ENCODE measurements at places on chromosomes 12 and 14.
A peak's percentile ranks its signal among the peaks of the same experiment; 100 is the strongest.

DNA sequence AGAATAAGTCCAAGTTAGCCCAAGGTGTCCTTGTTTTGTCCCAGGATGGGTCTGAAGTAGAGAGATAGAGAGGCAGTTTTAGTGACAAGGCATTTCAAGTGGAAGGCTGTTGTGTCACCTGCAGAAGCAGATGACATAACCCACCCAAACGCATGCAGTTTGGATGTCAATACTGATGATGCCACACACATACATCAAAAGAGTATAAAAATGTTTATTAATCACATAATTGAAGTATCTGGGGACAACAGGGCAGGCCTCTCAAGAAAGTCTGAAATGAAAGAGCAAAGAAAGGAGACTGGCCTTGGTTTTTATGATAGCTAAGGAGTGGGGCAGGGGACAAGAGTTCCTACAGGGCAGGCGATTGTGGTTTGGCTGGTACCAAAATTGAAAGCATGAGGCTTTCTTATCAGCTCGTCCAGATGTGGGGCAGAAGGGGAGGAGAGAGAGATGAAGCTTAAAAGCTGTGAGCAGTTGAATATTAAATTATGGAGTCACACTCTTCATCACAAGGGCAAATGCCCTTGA is 78.4 kb upstream of the TSPAN8 start:
- no peak for DNase-seq

DNA sequence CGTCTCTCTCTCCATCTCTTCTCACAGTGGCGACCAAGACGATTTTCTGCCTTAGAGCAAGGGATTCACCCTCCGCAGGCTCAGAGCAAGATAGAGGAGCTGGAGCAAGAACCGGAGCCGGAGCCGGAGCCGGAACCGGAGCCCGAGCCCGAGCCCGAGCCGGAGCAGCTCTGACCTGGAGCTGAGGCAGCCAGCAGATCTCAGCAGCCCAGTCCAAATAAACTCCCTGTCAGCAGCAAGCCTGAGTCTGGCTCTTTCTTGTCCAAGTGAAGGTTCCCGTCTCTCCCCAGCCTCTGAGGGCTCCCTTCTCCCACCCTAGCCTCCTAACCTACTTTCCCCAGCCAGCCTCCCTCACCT is 5.9 kb downstream of the LAG3 start:
- DNase-seq = no peak

- DNase-seq = no peak
Observed at GRCh38 chr12:53786411-53786810, 34.6 kb upstream of the CISTR start.

DNA sequence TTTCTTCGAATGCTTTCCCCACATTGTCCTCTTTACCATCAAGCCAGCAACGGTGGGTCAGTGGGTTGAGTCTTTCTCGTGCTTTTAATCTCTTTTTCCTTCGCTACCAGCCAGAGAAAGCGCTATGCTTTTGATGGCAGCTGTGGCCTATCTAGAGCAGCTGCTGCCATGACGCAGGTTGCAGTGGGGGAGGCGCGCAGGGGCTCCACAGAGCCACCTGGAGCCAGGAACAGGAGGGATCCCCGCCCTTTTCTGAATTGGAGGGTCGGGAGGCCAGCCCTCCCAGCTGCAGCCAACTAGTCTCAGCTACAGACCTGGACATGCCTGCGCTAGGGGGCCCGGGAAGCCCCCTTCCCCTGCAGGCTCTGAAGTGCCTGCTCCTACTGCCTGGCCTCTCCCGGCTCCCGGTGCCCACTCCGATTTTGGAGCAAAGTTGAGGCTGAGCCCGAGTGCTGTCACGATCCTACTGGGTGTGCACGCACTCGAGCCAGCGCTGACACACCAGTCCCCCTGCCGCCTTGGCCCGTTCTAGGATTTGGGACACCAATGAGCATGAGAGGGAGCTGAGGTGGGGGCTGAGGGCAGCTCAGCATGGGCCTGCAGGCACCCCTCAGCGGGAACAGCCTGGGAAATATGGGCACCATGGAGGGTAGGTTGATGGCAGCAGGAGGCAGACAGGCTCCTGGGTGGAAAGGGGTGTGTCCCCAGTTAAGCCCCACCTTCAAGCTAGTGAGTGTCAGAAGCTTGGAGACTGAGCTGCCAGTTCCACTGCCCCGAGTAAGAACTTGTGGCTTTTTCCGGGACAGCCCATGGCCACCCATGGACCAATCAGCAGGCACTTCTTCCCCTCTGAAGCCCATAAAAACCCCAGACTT is 784.2 kb downstream of the SLC6A15 start:
- peak; percentile 2 for DNase-seq

GRCh38 chr12:112803620-112804282 is 12.2 kb downstream of the RPH3A start:
- DNase-seq = no peak

DNA sequence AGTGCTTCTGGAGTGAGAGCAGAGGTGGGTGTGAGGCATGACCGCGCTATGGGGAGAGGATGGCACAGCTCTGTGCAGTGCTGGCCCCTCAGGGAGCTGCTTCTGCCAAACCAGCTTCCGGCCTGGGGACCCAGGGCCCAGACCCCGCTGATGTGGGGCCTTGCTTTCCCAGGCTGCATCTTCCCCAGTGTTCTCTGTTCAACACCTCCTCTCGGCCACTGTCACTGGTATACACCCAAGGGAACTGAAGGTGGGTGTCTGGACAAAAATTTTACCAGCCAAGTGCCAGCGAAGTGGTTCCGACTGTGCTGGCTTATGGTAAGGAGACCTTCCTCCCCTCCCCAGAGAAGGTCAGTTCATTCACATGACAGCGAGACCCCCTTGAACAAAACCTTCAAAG is 179.1 kb downstream of the AACS start:
- DNase-seq = no peak

DNA sequence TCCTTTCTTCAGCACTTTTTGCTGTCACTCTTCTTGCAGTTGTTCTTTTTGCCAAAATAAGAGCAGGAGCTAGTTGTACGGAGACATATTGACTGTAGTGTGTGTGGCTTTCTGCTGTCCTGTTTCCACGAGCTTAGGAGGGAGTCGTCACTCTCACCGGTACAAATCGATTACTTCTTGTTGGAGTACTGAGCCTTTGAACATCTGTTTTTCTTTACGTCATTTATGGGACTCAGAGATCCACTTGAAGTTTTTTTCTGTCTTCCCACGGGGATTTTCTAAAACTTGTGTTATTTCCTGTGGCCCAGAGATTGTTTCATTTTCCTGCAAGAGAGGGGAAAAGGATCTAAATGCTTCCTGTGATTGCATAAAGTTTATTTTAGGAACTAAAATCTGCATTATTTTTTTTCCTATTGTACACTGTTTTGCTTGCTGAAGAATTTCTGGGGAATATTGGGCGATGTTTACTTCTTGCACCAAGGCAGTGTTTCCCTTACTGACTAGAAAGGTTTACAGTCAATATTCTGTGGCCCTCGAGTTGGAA is 199.8 kb upstream of the ARHGAP5 start:
- DNase-seq = no peak

DNA sequence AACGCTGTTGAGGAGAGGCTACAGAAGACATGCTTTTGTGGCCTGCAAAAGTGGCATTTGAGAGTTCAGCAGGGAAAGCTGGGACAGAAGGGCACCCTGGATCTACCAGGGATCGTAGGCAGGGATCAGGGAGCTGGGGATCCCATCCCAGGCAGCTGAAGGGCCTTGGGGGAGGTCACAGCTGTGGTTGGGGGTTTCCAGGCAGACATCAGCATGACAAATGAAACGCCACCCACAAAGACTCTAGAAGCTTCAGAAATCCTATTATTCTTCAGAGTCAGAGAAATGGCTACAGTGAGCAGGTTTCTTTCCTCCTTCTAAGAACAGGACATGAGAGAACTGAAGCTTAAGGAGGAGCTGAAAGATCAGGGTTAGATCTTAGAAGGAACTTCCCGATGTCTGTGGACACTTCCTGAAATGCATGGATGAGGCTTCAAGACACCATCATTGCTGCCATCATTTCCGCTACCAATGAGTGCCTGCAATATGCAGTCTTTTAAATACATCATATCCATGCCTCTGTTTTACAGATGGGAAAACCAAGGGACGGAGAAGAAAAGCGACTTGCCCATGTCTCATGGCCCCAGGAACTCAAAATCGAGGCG is 104.3 kb downstream of the RBM19 start:
- no peak for DNase-seq

DNA sequence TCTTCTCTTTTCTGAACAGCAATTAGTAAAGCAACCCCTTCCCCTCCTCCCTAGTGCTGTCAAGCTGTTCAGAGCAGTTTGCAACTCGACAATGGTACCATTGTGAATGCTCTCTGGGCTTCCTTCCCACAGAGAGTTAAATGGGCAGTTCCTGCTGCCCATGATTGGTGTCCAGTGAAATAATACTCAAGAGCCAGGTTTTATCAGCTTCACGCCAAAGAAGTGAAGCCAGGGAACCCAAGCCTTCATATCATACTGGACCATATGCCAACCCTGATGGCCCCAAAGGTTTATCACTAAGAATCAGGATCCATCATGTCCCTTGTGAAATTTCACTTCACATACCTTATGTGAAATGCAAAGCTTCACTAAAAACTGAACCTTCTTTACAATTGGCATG is 24.7 kb downstream of the INSM2 start:
- no peak for DNase-seq

DNA sequence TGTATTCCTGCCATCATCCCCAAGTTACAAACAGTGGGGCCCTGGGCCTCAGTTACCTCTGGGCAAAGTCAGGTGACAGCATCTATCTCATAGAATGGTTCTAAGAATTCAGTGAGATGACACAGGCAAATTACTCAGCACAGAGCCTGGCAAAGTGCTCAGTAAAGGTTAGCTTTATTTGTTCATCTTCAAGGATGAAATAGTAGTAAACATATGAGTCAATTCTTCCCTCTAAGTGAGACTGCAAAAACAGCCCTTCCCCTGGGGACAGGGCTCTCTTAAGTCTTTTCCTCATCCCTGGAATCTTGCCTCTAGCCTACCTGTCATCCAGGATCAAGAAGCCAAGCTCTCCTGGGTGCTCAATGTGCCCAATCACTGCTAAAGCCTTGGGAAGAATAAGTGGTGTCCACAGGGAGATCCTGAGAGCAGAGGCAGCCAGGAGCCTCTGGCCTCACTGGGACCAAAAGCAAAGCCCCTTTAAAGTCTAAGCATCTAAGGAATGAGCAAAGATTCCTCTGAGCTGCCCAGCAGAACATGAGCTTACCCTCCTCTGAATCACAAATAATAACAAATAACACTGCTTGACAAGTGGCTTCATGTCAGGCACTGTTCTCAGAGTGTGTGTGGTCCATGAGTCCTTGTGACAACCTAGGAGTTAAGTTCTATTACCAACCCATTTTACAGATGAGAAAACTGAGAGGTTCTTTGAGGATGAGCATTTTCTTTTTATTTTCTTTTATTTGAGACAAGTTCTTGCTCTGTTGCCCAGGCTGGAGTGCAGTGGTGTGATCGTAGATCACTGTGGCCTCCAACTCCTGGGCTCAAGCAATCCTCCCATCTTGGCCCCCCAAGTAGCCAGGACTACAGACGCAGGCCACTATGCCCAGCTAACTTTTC is 12.1 kb downstream of the NUAK1 start:
- peak; percentile 78 for DNase-seq

GRCh38 chr14:105883066-105884005 is 357.0 kb downstream of the TMEM121 start:
- DNase-seq = no peak

DNA sequence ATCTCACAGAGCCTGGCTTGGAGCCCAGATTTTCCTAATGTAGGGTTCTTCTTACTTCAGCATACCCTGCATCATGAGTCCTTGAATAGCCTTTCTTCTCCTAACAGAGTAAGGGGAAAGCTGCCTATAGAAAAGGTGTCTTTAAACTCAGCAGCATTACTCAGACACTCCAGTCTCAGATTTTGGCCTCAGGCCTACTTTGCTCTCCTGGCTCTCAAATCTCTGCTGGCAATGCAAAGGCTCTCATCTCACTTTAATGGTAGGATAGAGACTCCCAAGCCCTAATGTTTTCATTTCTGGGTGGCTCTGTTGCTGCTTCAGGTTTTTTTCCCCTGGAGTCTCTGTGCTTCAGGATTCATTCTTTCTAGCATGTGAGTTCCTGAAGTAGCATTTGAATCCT is 9.1 kb upstream of the NKX2-8 start:
- no peak for DNase-seq

DNA sequence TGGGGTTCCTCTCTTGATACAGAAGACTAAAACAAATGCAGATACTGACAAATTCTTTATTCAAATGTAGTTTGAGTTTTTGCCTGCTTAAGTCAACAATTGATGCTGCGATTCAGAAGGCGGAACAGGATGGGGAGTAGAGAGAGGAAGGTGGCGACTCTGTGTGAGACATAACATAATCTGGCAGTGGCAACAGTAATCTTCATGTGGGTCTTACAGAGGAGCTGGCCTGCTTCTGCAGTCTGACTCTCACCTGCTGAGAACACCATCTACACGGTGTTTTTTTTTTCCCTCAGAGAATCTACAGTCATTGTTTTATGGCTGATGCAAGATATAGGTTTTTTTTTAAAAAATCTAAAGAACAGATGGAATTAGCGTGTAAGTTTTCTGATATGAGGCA is 10.1 kb downstream of the CCDC92 start:
- DNase-seq = no peak

DNA sequence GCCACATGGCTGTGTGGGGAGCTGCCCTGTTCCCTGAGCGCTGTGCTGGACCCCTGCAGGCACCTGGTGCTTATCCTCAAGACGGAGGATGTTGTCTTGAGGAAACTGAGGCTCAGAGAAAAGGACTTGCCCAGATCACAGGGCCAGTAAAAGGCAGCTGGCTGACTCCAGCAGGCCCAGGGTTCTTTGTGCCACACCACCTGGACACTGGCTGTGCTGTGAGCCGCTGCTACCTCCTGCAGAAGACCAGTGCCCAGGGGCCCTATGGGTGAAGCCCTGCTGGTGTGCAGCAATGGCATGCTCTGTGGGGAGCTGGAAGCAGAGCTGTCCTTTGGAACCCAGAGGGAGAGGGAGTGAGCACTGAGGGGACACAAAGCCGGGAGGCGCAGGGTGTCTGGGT is 75.9 kb downstream of the DDX51 start:
- no peak for DNase-seq

DNA sequence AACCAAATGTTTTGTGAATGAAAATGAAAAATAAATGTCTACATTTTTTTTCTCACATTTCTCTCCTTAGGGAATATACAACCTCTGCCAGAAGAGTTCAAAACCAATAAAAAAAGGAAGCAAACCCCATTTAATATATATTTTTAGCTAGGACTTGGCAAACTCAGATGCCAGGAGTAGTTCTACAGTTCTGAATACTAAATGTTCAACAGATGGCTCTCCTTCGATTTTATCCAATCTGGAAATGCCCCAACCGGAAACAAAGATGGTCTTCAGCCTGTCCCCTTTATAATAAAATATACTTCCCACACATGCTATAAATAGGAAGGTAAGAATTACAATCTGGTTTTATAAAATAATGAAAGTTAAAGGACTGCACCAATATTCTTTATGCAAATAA is 330.4 kb downstream of the MDGA2 start:
- DNase-seq = no peak

GRCh38 chr12:47604221-47604873 is 101.5 kb downstream of the RPAP3 start:
- peak; percentile 19 for DNase-seq

DNA sequence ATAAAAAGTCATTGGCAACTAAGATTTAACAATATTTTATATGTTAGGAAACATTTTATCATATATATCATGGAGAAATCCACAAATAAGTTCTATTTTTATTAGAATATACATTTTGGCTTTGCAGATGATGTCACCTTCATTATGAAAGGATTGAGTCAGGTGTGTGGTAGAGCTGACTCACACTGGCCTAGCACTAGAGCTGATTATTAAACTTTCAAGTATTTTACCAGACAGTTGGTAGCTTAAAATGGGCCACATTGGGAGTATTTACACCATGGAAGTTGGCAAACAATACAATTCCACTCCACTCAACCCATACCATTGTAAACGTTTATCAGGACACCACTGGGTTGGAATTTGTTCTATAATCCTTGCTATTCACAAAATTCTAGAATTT is 1036.6 kb downstream of the TRHDE start:
- peak; percentile 41 for DNase-seq

Measured in A172 (cell line).